ENCODE measurements at places on chromosomes 4 and X.

DNA sequence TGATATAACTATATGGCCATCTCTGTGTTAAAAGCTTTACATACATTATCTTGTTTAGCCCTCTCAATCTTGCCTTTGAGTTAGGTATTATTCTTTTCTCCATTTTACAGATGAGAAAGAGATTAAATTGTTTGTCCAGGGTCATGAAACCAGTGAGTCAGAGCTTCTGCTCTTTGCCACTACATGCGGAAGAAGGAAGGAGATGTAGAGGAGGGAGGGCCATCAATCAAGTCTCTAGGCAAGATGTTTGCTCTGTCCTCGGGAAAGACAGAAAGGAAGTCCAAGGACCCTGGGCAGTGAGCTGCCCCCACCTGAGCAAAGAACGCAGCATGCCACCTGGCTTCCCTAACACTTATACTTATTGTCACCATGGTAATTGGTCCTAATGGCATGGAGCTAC lies 133.7 kb upstream of the IL1RAPL2 start:
- no peak for DNase-seq

- DNase-seq, result no peak
Observed at GRCh38 chrX:133306316-133306715, 88.2 kb upstream of the TFDP3 start.

DNA sequence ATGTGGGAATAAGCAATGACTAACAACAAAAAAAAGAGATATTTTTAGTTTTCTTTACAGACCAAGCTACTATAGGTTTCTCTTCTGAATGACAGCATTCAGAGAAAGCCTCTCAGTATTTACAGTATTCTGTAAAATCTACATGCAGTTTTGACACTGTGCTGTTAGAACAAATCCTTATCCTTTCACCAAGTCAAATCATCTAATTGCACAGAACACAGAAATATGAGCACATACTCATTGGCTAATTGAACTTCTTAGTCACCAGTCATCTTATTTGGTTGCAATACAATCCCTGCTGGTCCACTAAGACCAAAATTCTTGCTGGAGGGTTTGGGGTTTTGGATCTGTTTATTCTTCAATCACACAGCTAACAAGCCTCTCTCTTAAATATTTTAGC lies 5.7 kb downstream of the ACOT9 start:
- DNase-seq, result no peak

- peak; percentile 14 for DNase-seq
Observed at GRCh38 chr4:174318829-174319764, 35.4 kb downstream of the CEP44 start.

- no peak for DNase-seq
Observed at GRCh38 chr4:69546134-69546765, 50.5 kb upstream of the UGT2B4 start.

- DNase-seq, result no peak
Observed at GRCh38 chrX:29721152-29721551, 494.2 kb upstream of the MAGEB2 start.

GRCh38 chr4:113480109-113480508 lies 281.4 kb downstream of the CAMK2D start:
- no peak for DNase-seq

DNA sequence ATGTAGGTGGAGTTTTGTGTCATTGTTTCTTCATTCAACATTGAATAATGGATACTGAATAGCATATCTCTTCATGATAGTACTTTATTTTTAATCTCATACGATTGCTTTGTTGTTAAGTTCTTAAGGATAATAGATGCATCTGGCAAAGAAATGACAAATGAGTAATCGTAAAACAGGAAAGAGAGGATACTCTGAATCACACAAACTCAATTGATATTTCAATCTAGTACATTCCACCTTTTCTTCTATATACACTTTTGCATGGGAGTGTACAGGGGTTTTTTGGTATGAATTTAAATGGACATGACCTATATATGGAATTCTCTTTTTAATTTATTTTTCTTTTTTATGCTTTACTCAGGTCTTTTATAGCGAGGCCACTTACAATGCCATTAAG lies 186.9 kb upstream of the STK26 start:
- no peak for DNase-seq

- no peak for DNase-seq
Observed at GRCh38 chr4:147674073-147674472, 9.9 kb downstream of the PRMT9 start.

GRCh38 chr4:65943076-65943475 lies 272.8 kb upstream of the EPHA5 start:
- no peak for DNase-seq

- DNase-seq, result no peak
Observed at GRCh38 chr4:22787753-22788375, 95.1 kb downstream of the GBA3 start.

DNA sequence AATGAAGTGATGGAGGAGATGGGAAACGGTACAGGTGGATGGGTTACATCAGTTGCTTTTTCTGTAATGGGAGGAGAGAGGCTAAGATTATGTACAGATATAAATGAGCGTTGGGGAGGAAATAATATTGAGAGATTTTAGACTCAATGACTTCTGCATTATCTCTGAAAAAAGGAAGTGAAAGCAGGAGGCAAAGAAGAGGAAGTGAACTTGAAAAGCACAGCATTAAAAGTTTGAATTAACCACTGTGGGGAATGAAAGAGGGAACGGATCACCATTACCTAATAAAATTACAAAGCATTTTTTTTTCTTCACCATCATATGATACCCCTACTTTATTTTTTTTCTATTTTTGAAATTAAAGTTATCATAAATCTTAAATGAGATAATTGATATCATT lies 1025.5 kb downstream of the RPA4 start:
- no peak for DNase-seq

DNA sequence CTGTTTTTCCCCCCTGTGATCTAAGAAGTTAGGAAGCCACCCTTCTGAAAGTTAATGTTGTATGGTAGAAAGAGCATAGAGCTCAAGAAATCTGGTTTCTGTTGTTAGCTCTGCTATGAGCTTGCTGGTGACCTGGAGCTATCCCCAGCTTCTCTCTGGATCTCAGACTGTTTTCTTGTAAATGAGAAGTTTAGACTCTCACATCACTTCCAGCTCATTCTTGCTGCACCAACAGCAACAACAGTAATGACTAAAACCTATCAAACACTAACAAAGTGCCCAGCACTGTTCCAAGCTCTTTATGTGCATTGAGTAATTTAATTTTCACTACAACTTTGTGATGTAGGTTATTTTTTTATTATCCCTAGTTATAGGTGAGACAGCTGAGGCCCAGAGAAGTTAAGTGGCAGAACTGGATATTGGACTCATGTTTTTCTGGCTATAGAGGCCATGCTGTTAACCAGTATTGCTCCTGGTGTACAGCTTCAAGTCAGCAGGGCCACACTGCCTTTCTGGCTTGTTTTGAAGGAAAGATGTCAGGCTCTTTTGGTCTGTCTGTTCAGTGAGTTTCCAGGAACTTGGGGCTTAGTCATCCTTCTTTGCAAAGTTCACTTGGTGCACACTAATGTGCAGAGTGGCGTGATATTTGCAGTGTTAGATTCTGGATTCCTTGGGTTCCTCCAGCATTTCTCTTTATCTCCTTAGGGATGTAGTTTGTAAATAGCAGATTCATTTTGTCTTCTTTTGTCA lies 27.8 kb upstream of the TMEM164 start:
- DNase-seq, result no peak

- DNase-seq, result no peak
Observed at GRCh38 chr4:1727117-1728031, 6.1 kb downstream of the TACC3 start.

Measured in CD4-positive, alpha-beta T cell treated with Interleukin-6 at 100 ng/mL for 8 hours (primary cell).